ENCODE measurements at places on chromosomes 12 and 14.

DNA sequence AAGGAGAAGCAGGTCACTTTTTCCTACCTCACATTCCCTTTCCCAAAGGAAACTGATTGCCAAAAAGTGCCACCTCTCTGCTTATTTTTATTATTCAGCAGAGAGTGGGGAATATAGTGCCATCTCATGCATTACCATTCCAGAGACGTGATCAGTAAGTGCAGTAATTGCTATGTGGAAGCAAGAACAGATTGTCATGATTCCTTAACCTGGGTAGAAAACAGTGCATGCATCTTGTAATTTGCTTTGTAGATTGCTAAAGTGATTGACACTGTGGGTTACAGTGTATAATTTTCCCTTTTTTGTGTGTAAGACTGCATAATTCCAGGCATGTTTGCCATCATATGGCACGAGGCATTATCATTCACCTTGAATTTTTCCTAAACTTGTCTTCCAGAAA, 332.5 kb downstream of the DIO2 start:
- DNase-seq = no peak
- H3K4me1 ChIP-seq = no peaks in the 10 kb centered on the region
- no peaks in the 10 kb centered on the region for H3K27me3 ChIP-seq
- H3K27ac ChIP-seq = no peak overlapping the region
- no peak overlapping the region for H3K4me3 ChIP-seq

- H3K27ac ChIP-seq = no peak overlapping the region
- H3K4me1 ChIP-seq = no peaks in the 10 kb centered on the region
- H3K4me3 ChIP-seq = no peak overlapping the region
- peaks cover 27% of the 10 kb centered on the region for H3K27me3 ChIP-seq
- no peak for DNase-seq
Measured at GRCh38 chr14:51554339-51554920, 97.3 kb upstream of the FRMD6 start.

GRCh38 chr12:79233341-79233781, 368.8 kb downstream of the SYT1 start:
- H3K36me3 ChIP-seq = no peaks in the 10 kb centered on the region
- H3K4me1 ChIP-seq = no peaks in the 10 kb centered on the region
- H3K27ac ChIP-seq = no peak overlapping the region
- no peak overlapping the region for H3K4me3 ChIP-seq

GRCh38 chr12:56374726-56375597, 12.3 kb upstream of the APOF start:
- H3K4me1 ChIP-seq = no peaks in the 10 kb centered on the region
- H3K27me3 ChIP-seq = no peaks in the 10 kb centered on the region
- H3K36me3 ChIP-seq = no peaks in the 10 kb centered on the region
- H3K4me3 ChIP-seq = no peak overlapping the region
- H3K27ac ChIP-seq = peak overlapping the region; percentile 32
- no peak for DNase-seq

GRCh38 chr12:92261692-92262091, 116.0 kb upstream of the BTG1 start:
- no peak overlapping the region for H3K27ac ChIP-seq
- H3K36me3 ChIP-seq = peaks cover 4% of the 10 kb centered on the region
- H3K4me3 ChIP-seq = no peak overlapping the region
- H3K4me1 ChIP-seq = no peaks in the 10 kb centered on the region
- H3K27me3 ChIP-seq = no peaks in the 10 kb centered on the region

GRCh38 chr12:131559517-131560516, 151.1 kb upstream of the SFSWAP start:
- no peaks in the 10 kb centered on the region for H3K36me3 ChIP-seq
- DNase-seq = no peak
- no peak overlapping the region for H3K27ac ChIP-seq

GRCh38 chr12:14325716-14326343, 39.7 kb upstream of the ATF7IP start:
- H3K36me3 ChIP-seq = no peaks in the 10 kb centered on the region
- no peak overlapping the region for H3K27ac ChIP-seq
- no peak overlapping the region for H3K4me3 ChIP-seq
- H3K27me3 ChIP-seq = no peaks in the 10 kb centered on the region

DNA sequence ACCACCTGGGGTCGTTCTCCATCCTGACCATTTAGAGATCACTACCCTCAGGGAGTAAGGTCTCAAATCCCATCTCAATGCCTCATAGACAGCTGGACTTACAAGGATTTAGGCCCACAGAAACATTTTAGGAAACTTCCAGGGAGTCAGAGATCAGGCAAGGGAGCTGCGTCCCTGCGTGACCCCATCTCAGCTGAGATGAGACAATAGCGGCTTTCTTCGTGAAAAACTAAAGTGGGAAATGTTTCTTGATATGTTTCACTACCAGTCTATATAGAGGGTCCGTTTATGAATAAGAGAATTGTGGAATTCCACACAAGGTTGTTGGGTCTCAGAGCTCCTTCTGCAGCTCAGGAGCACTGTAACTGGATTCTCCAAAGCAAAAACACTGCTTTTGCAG, 105.1 kb downstream of the VCPKMT start:
- no peak overlapping the region for H3K27ac ChIP-seq
- no peak overlapping the region for H3K4me3 ChIP-seq
- H3K36me3 ChIP-seq = peaks cover 20% of the 10 kb centered on the region
- no peaks in the 10 kb centered on the region for H3K27me3 ChIP-seq

DNA sequence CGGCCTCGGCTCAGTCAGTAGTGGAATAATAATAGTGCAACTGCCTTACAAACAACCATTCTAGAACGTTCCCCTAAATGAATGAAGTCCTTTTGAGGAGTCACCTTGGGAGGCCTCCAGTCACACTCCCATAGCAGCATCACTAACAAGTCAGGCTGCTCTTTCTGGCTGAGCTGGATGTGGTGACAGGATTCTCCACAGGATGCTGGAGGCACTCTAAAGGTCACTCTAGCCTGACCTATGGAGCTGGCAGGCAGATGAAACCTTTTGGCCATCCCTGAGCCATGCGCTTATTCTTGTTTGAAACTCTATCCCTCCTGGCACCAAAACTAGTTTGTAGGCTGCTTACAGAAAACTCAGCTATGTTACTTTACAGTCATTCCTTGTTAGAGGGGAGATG, 17.9 kb upstream of the TFCP2 start:
- H3K27ac ChIP-seq = no peak overlapping the region
- no peak overlapping the region for H3K4me3 ChIP-seq
- no peaks in the 10 kb centered on the region for H3K4me1 ChIP-seq
- H3K36me3 ChIP-seq = peaks cover 9% of the 10 kb centered on the region
- no peak for DNase-seq

GRCh38 chr12:43832463-43833168, 3.3 kb upstream of the TMEM117 start:
- peaks cover 25% of the 10 kb centered on the region for H3K4me1 ChIP-seq
- H3K4me3 ChIP-seq = peak overlapping the region; percentile 18
- H3K36me3 ChIP-seq = peaks cover 8% of the 10 kb centered on the region
- H3K27ac ChIP-seq = peak overlapping the region; percentile 63
- H3K27me3 ChIP-seq = no peaks in the 10 kb centered on the region

GRCh38 chr14:95260537-95261361, 59.0 kb downstream of the CLMN start:
- no peak for DNase-seq
- peaks cover 5% of the 10 kb centered on the region for H3K4me1 ChIP-seq
- H3K4me3 ChIP-seq = no peak overlapping the region
- no peak overlapping the region for H3K27ac ChIP-seq

GRCh38 chr14:53591816-53592215, 364.8 kb downstream of the BMP4 start:
- H3K4me1 ChIP-seq = no peaks in the 10 kb centered on the region
- H3K36me3 ChIP-seq = no peaks in the 10 kb centered on the region
- no peak overlapping the region for H3K27ac ChIP-seq
- DNase-seq = no peak
- no peak overlapping the region for H3K4me3 ChIP-seq
- H3K27me3 ChIP-seq = no peaks in the 10 kb centered on the region

- no peaks in the 10 kb centered on the region for H3K4me1 ChIP-seq
- no peaks in the 10 kb centered on the region for H3K36me3 ChIP-seq
- DNase-seq = no peak
- H3K4me3 ChIP-seq = no peak overlapping the region
- no peak overlapping the region for H3K27ac ChIP-seq
- H3K27me3 ChIP-seq = peaks cover 8% of the 10 kb centered on the region
Measured at GRCh38 chr14:78048120-78048519, 122.1 kb upstream of the NRXN3 start.

DNA sequence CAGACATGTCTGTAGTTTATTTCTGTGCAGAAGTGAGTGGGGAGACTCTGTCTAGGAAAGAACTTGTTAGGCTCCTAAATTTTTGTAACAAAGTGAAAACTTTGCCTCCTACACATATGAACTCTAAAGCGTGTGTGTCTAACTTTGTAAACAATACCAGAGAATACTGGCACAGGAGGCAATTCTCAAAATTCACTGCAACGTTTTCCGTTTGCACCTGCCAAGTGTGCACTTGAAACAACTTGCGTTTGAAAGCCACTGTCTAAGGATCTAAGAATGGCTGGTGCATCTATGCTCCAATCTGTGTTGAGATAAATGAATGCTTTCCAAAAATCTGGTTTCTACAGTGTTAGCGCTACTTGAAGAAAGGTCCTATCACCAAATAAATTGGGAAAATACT, 15.3 kb downstream of the GRIP1 start:
- H3K27ac ChIP-seq = no peak overlapping the region
- DNase-seq = no peak
- no peak overlapping the region for H3K4me3 ChIP-seq
- no peaks in the 10 kb centered on the region for H3K36me3 ChIP-seq

DNA sequence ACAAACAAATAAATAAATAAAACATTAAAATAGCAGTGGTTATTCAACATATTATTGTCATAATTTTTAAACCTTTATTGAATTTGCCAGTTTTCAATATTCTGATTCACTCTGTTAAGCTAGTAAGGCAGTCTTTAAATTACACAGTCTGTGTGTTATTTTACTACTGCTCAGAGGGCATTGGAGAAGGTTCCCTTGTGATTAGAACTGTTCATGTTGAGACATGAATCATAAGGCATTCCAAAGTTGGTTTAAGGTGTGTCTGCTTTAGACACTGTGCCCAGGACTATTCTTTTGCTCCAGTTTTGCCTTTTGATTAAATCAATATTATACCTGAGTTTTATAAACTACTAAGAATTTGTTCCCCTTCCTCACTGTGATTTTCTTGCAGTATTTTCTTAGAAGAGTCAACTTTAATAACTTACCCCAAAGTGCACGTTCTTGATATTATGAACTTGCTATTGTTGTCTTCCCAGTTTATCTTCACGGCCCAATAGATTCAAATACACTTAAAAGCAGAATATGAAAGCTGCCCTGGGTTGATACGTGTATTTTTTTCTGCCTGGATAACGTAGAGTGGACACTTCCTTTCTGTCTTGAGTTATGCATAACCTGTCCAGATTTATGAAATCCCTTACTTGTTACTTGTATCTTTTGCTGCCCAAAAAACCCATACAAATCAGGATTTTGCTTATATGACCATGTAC, 105.3 kb upstream of the BCAT1 start:
- H3K27ac ChIP-seq = peak overlapping the region; percentile 96
- peaks cover 57% of the 10 kb centered on the region for H3K4me1 ChIP-seq
- H3K36me3 ChIP-seq = peaks cover 17% of the 10 kb centered on the region
- peak overlapping the region; percentile 91 for H3K4me3 ChIP-seq

DNA sequence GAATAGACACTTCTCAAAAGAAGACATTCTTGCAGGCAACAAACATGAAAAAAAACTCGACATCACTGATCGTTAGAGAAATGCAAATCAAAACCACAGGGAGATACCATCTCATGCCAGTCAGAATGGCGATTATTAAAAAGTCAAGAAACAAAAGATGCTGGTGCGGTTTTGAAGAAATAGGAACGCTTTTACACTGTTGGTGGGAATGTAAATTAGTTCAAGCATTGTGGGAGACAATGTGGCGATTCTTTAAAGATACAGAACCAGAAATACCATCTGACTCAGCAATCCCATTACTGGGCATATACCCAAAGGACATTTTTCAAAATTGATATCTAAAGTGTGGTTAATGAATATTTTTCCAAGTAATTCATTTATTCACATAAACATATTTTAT, 39.6 kb upstream of the LIN7A start:
- no peaks in the 10 kb centered on the region for H3K4me1 ChIP-seq
- no peak overlapping the region for H3K27ac ChIP-seq
- no peaks in the 10 kb centered on the region for H3K36me3 ChIP-seq
- H3K27me3 ChIP-seq = no peaks in the 10 kb centered on the region
- H3K4me3 ChIP-seq = no peak overlapping the region

DNA sequence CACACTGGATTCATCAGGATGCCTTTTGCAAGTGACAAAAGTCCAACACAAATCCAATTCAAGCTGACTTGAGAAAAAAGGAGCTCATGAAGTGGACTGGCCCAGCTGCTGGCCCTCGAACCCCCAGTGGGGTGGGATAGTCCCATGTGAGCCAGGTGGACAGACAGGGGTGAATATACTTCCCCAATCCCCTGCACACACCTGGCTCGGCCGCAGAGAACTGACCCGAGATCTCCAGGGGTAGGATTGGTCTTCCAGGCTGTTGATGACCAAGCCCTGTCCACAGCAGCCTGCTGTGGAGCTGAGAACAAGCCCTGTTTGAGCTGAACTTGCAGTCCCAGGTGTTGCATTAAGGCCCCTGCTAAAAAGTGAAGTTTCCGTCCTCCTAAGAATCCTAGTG, 56.2 kb downstream of the TPCN1 start:
- H3K27ac ChIP-seq = no peak overlapping the region
- no peaks in the 10 kb centered on the region for H3K4me1 ChIP-seq
- DNase-seq = no peak
- no peaks in the 10 kb centered on the region for H3K27me3 ChIP-seq

- H3K4me1 ChIP-seq = no peaks in the 10 kb centered on the region
- H3K27me3 ChIP-seq = no peaks in the 10 kb centered on the region
- DNase-seq = no peak
- no peaks in the 10 kb centered on the region for H3K36me3 ChIP-seq
Measured at GRCh38 chr14:26594756-26595545, 2.9 kb downstream of the NOVA1 start.

DNA sequence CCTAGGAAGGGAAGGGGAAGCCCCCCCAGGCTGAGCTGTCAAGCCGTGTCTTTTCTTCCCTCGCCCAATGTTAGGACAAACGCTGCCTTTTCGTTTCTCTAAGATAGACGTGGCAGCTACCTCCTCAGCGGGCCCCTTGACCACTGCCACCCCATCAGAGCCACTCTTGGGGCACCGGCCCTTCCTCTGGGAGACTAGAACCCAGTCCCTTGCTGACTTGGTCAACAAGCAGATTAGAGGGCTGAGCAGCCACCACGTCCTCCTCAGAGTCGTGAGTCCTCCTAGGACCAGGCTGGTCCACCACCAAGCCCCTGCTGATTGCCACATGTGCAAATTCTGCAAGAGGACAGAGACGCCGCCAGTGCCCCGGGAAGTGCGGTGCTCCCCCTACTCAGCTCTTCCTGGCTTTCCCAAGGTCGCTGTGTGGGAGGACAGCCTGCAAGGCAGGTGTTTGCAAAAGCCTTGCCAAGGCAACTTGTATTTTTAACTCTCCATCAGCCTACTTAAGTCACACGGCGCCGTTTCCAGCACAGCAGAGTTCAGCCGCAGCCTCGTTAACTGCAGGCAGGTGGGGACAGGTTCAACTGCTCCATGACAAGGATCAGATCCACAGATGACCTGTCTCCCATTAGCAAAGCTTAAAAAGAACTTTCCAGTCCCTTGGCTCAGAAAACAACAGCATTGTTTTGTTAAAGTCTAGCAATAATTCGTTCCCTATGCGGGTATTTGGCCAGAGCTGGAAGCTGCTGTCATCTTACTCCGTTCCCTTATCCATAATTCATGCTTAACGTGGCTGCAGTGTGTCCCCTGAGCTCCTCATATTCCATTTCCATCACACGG, 65.6 kb downstream of the TESC start:
- peaks cover 4% of the 10 kb centered on the region for H3K4me1 ChIP-seq
- H3K27ac ChIP-seq = peak overlapping the region; percentile 58
- DNase-seq = no peak

Measured in effector memory CD8-positive, alpha-beta T cell (primary cell).